ENCODE measurements at places on chromosomes 1 and 21.

DNA sequence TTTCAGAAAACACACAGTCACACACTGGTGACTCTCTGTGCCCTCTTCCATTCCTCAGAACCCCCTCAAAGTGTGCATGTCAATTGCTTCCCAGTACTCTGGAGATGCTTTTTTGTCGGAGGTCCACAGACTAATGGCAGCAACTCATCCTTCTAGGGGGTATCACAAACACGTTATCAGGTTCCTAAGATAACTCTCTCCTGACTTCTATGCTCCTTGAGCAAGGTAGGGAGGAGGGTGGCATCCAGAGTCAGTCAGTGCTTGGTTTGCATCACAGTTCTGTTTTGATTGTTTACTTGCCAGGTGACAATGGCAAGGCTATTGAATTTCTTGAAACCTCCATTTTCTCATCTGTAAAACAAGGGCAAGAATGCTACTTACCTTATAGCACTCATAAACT, 39.4 kb upstream of the DYNLT5 start:
- DNase-seq: no peak

DNA sequence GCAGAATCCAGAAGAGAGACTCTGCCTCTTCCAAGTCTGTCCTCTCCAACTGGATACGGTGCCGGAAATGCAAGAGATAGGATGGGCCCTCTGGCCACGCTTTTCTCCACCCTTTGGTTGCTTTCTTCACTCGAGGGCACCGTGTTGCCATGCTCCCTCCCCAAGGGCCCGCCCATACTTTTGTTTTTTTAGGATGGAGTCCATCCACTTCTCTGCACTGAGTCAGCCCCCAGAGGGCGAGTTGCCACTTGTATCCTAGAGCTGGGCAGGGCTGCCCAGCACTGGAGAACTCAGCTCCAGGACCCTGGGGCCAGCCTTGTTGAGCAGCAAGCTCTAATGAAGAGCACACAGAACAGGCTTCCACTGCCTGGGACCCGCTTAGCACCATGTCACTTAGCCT, 25.5 kb downstream of the IFNGR2 start:
- DNase-seq: no peak

DNA sequence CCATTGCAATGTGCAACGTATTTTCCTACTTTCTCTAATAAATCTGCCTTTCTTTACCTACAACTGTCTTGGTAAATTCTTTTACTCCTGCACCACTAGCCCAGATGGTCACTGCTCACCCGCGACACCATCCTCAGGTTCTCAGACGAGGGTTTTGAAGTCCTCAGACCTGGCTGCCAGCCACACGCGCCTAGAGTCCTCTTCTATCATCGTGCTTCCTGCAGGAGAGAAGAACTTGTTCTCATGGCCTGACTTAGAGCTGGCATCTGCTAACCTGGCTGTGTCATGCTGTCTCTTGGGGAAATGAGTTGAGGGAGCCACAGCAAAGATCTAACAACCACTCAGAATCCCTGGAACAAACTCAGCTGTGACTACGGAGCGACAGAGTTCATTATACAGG, 30.3 kb upstream of the PGBD5 start:
- no peak for DNase-seq

DNA sequence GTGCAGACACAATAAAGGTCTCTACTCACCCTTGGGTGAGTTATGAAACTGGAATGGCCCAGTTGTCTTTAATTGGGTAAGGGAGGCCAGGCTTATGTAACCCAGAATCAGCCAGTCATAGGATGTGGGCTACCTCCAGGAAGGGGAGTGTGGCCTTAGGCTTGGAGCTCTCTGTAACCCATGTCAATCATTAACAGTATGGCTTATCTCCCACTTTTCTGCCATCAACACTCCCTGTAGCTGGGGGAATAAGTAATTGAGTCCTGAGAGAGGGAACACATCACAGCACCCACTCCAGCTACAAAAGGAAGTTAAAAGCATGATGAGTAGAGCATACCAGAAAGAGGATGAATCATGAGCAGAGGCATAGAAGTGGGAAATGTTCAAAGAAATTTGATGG, 327.0 kb upstream of the DUSP10 start:
- DNase-seq: no peak

DNA sequence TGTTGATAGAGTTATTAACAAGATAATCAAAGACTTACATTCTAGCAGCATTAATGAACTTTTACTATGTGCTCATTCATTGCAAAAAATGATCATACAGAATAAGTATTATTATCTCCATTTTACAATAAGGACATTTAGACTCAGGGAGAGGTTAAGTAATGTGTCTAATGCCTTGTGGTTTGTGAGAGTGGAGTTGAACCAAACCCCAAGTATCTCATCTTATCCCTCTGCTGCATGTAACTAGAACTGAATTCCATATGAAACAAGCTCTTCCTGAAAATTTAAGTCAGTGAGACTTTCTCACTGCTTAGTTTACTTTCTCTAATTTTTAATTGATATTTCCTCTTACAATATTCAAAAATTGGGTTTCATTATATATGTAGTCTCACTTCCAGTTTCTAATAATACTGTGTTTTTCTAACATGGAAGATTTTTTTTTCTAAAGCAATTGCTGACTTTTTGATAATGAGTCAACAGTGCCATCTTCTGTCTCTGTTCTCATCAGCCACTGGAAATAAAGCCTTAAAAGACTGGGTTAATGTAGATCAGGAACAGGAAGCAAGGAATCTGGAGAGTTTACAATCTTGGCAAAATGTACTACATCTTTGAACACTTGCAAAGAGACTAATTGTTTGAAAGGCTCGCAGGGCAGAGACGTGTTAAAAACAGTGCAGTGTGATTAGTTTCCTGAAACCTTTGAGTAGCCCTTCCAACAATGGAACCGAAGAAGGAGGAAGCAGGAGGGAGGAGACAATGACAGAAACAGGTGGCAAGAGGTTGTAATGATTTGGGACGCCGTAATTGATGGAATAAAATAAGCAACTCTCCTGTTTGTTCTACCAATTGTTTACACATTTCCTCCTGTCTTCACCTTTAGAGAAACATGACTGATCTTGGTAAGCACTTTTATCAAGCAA, 567.6 kb downstream of the MRPL39 start:
- no peak for DNase-seq

DNA sequence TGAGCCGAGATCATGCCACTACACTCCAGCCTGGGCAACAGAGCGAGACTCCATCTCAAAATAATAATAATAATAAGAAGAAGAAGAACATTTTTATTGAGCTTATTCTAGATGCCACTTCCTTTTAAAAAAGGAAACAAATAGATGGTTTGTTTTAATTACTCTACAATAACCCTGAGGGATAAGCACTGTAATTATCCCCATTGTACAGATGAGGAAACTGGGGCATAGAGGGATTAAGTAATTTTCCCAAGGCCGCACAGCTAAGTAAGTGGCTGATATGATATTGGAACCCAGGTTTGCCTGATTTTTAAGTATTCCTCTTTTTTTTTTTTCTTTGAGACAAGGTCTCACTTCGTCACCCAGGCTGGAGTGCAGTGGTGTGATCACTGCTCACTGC, 58.5 kb upstream of the LRIG2 start:
- DNase-seq: no peak

DNA sequence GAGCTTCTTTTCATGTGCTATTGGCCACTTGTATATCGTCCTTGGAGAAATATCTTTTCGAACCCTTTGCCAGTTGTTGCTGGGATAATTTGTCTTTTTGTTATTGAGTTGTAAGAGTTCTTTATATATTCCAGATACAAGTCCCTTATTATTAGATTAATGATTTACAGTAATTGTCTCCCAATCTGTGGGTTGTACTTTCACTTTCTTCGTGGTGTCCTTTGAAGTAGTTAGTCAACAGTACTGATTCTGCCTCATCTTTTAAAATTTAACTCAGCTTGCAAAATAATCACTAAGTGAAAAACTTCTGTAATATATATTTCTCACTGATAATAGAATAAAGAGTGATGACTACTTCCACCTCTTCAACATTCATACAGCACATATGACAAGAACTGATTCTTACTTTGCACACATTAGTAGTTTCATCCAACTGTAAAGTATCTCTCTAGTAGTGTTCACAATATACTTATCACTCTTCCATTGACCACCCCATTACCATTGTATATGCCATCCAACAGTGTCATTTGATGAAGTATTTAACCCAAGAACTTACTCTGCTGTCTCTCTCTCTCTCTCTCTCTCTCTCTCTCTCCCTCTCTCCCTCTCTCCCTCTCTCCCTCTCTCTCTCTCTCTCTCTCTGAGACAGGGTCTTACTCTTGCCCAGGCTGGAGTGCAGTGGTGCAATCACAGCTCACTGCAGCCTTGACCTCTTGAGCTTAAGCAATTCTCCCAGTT, 104.2 kb upstream of the DMRTA2 start:
- DNase-seq: no peak

DNA sequence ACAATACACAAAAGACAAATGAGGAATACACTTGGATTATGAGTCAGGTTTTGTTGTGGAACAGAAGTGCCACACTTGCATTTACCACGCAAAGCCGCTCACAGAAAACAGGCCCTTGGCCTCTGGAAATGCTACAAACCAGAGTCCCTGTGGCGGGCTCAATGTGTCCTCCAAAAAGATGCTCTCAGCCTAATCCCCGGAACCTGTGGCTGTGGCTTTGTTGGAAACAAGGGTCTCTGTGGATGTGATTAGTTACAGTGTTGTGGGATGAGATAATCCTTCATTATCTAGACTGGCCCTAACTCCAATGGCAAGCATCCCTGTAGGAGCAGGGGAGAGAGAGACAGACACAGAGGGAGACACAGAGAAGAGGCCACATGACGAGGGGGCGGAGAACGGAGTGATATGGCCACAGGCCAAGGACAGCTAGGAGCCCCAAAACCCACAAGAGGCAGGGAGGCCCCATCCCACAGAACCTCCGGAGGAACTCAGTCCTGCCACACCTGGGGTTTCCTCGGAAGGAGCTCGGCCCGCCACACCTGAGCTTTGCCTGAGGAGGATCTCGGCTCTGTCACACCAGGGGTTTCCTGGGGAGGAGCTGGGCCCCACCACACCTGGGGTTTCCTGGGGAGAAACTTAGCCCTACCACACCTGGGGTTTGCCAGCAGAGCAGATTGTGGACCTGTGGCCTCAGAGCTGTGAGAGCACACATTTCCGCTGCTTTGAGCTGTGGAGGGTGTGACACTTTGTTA, 55.4 kb downstream of the NPHP4 start:
- no peak for DNase-seq

- DNase-seq: no peak
These were observed 12.1 kb upstream of the FAM131C start for GRCh38 chr1:16085522-16085921.

GRCh38 chr1:218463194-218464156, 118.3 kb downstream of the TGFB2 start:
- DNase-seq: no peak

DNA sequence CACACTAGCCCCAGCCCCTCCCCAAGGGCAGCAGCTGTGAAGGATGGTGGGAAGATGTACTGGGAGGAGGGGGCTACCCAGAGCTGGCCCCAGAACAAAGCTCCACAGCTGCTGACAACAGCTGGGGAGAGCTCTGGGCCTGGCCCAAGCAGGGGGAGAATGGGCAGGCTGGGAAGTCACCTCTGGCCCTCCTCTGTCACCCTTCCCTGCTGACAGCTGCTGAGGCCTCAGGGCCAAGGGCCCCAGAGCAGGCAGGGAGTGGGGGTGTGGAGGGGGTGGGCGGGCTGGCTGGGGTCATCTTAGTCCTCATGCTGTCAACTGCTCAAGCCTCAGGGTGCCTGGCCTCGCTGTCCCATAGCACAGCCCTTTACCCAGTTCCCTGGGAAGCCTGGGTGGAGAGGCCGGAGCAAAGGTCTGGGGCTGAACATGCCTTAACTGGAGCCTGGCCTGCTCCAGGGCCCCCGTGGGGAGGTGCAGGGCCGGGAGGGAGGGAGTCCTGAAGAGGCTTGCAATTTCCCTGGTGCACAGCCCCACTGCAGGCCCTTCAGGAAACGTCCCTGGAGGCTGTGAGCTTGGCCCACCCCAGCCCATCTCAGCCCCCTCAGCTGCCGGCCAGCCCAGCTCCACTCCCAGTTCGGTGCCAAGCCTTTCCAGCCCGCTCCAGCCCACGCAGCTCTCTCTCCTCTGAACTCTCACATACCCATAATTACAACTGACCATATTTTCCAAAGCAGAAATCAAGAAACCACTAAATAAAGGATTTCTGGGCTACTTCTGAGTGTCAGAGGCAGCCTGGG, 25.7 kb downstream of the HSPG2 start:
- no peak for DNase-seq

DNA sequence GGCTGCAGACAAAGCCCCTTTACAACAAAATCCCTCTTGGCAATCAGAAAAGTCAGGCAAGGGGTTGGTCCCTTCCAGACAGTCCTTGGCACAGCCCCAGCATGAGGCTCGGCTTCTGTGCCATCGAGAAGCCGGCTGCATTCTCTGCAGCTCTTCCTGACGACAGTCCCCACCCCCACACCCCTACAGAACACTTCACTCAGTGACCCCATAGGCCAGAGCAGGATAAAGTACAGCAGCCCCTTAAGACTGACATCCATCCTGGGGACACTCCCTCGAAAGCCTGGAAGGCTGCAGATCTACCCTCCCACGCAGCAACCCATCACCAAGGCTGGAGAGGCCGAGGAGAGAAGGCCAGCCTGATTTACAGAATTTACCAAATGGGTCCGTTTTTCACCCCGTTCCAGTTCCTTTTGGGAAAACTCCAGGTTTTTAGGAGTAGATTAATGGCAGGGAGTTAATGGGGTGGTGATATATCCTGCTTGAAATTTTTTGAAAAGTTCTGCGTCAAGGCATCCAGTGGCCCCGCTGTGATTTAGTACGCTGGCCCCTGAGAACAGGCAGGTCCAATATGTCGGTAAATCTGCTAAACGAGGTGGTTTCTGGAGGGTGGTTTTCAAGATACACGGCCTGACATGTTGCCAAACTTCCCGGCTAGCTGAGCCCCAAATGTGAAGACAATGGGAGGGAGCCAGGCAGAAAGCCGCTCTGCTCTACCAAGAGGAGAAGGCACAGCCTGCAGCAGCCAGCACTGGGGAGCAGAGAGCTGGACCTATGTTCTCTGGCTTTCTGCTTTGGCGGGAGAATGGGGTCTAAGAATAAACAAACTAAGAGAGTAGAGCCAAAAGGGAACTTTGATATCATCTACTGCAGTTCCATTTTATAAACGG, 81.7 kb downstream of the SSBP3 start:
- DNase-seq: no peak

GRCh38 chr1:5881526-5882222, 110.6 kb downstream of the NPHP4 start:
- no peak for DNase-seq

- no peak for DNase-seq
These were observed 49.4 kb downstream of the TBCE start for GRCh38 chr1:235416662-235417049.

All from activated T-helper 9 cell treated with anti-CD3 and anti-CD28 coated beads, Interleukin-2, amount 50 U/mL, for 16 hours (primary cell).